Urinary bladder (tissue), 4 donors: ENCODE measurements at places on chromosomes 1 and 21. TPM values are rescaled to one million over a fixed set of nuclear protein-coding genes. Genes with fewer than 3 reads are reported as not detected.

DNA sequence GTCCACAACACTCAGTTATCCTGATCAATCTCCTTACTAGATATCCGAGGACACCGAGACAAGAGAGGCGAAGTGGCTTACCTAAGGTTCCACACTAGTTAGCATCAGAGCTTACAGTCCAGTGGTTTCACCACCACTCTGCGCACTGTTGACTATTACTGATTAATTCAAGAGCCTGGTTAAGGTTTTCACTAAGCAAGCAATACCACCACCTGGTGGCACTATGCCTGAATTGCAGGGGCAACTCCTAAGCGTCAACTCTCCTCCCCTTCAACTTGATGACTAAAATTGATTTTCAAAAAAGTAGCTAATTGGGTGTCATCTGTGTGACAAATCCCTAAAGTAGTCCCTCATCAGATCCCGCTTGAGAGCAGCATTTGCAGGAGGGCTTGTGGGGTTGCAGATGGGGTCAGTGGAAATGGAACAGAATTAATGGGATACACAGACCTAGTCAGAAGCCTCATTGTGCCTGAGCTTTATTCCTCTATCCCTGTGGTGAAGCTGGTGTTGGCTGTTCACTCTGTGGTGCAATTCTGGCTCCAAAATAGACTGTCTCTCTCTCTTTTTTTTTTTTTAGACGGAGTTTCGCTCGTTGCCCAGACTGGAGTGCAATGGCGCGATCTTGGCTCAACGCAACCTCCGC lies 9.1 kb downstream of the TTC22 start:
- DNase-seq = no peak

- no peak for DNase-seq
Measured at GRCh38 chr1:118918230-118918939, 69.8 kb downstream of the TBX15 start.

DNA sequence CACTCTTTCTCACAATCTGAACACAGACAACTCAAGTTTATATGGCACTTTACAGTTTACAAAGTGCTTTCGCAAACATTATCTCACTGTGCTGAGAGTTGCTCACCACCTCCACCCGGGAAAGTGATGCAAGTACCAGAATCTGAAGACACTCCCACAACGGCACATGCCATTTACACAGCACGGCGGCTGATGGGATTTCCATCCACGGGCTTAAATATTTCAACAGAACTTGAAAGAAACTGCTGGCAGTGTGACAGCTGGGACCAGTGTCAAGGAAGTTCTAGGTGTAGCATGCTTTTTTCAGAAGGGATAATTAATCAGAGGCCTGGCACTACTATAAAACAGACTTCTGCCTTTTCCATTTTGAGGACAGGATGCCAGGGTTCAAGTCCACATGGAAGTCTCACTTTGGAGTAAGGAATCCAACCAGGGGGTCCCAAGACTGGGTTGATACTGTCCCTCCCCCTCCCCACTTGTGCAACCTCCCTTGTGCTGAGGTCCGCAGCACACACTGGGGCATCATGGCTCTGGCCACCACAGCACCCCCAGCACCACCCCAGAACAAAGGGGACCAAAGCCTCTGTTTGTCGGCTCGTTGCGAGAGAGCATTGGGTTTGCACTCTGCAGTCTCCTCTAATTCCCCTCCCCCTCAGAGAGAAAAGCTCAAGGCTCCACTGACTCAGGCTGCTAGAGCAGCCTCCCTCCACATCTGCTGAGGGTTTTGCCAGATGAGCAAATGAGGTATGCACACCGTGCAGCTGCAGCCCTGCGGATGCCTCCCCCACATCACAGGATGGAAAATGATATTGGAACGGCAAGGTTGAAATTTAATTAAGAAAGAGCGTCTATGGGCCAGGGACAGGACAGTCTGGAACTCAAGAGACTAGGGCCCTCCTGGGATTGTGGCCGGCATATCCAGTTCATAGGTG lies 154.9 kb downstream of the TGFBR3 start:
- no peak for DNase-seq

GRCh38 chr1:9481048-9481447 lies 58.2 kb upstream of the SLC25A33 start:
- DNase-seq = no peak

DNA sequence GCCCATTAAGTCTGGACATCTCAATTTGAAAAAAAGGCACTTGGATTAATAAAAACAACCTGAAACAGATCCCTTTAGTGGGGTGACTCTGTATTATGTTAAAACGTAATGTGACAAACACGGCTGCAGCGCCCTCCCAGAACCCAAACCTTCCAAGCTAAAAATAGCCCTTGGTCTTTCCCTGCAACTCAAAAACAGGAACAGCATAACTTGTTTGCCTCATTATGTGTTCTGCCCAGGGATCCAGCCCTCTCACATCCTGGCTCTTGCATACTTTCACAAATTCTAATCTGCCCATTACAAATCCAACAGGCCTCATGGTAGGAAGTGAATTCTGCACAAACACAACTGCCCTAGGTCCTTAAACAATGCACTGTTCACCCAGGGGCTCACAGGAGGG lies 94.7 kb upstream of the GADD45A start:
- DNase-seq = no peak

DNA sequence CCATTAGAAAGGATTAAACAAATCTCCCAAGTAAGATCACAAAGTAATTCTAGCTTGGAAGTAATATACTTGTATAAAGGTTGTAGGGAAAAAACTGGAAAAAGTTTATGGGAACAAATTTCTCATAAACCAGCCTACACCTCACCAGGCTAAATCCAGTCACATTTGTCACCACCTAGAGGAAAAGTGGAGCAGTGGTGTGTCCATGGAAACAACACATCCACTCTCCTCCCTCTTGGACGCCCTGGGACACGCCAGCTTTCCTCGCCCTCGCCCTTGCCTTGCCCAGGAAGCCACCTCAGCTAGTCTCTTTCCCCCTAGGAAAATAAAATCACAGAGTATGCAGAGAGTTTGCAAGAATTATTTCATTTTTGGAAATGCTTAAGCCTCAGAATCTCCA lies 2.2 kb downstream of the PALMD start:
- DNase-seq = no peak

GRCh38 chr1:36154765-36155407 lies 1.1 kb upstream of the MAP7D1 start:
- DNase-seq = no peak

GRCh38 chr1:110265186-110265585 lies 55.1 kb downstream of the KCNC4 start:
- no peak for DNase-seq

GRCh38 chr1:173878251-173878650 lies 10.1 kb downstream of the ZBTB37 start:
- no peak for DNase-seq

GRCh38 chr1:93641527-93641926 lies 40.1 kb downstream of the BCAR3 start:
- DNase-seq = no peak

Gene DNASE2B
- not detected for total RNA-seq

Gene HTR6
- total RNA-seq = not detected

Gene C1orf185
- total RNA-seq = not detected

Gene LRRC53
- not detected for total RNA-seq

Gene PCNT
- 22.4 TPM for total RNA-seq

Gene PARK7
- total RNA-seq = 132 TPM
